ENCODE measurements at places on chromosomes 2 and 18.

DNA sequence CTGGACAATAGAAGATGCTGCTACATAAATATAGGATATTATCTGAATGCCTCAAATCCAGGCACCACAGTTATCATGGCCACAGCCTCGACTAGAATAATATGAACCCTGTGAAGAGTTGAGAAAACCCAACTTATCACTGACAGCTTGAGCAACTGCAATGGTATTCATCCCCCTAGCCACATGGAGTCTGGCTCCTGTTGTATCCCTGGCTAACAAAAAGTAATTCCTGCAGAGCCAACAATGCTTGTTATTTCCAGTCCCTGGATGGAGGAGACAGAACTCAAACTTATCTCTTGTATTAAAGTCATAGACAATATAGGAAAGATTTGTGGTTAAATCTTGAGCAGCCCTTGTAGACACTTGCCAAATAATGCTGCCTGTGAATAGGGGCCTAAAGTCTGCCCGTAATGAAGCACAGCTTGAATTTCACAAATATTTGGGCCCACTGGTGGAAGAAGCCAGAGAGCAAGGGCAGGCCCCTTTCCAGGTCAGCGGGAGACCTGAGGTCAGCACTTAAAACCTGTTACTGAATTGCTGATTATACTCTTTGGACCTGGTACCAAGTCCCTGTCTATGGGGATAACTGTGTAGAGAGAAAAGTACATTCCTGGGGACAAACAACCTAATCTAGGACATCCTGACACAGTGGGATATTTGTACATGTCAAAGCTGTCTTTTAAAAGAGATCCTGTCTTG lies 28.4 kb upstream of the SUCLG1 start:
- no peak for DNase-seq

GRCh38 chr2:108403494-108403893 lies 25.7 kb downstream of the SULT1C4 start:
- no peak for DNase-seq

DNA sequence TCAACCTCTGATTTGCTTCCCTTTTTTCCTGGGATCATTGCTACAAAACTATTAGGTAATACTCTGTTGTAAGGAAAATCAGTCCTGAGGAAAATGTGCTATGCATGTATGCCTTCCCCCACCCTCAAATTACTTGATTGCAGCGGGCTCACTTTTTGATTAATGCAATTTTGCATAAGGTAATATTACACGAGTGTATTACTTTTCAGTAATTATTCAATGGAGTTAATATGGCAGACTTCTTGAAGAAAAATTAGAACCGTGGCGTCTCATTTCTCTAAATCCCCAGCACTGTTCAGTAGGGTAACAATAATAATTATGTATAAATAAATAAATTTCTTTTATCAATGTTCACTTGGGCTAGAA lies 527.6 kb upstream of the FANCL start:
- DNase-seq, result no peak

GRCh38 chr2:178345951-178346350 lies 105.0 kb downstream of the PRKRA start:
- DNase-seq, result no peak

DNA sequence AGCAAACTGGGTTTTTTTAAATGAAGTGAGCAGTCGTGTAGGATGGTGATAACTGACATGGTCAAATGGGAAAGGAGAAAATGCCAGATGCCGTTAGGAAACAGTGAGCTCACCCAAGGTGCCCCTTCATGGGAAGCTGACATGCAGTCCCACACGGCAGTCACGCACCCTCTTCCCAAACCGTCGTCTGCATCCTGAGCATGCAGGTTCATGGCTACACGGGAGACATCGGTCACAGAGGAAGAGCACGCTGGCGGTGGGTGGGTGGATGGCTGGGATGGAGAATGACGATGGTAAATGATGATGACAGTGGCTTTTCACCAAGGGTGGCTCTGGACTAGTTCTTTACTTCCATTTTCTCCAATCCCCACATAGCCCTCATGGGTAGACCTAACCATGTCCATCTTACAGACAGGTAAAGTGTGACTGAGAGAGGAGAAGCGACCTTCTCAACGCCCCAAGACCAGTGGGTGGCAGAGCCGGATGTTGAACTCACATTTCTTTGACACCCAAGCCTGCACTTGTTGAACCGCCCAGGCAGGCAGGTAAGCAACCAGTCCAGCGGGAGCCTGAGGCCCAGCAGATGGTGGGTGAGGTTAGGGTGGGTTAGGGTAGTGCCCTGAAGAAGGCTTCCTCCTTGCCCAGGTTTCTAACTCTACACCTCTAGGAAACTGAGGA lies 44.5 kb downstream of the TNS1 start:
- no peak for DNase-seq

DNA sequence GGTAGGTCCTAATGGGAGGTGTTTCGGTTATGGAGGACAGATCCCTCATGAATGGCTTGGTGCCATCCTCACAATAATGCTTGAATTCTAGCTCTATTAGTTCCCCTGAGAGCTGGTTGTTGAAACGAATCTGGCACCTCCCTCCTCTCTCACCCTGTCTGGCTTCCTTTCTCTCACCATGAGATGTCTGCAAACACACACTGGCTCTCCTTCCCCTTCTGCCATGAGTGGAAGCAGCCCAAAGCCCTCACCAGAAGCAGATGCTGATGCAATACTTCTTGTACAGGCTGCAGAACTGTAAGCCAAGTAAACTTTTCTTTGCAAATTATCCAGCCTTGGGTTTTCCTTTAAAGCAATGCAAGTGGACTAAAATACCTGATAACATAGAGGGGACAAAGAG lies 86.6 kb downstream of the RND3 start:
- DNase-seq, result no peak

- no peak for DNase-seq
Measured at GRCh38 chr2:3745920-3746319, 42.5 kb downstream of the DCDC2C start.

GRCh38 chr2:33607251-33607721 lies 8.2 kb upstream of the FAM98A start:
- DNase-seq, result no peak

GRCh38 chr2:112887964-112888749 lies 22.8 kb upstream of the IL37 start:
- DNase-seq, result no peak

DNA sequence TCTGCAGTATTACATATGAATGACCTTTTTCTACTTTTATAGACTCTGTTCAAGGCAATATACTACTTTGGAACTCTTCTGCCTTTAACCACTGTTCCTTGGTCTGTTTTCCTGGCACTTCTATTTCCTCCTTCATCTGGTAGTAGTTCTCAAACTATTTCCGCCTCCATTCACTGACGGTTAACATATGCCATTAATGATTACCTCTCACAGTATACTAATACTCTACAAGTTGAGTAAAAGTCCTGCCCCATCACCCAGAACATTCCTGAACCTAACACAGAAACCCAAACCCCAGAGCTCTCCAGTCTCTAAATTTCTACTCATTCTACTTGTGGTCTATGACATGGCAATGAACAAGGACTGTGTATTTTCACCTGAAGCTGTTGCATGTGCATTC lies 4.5 kb downstream of the GFPT1 start:
- DNase-seq, result no peak
